Activated CD4-positive, CD25-positive, alpha-beta regulatory T cell (primary cell): ENCODE measurements at places on chromosomes 12 and 14.

DNA sequence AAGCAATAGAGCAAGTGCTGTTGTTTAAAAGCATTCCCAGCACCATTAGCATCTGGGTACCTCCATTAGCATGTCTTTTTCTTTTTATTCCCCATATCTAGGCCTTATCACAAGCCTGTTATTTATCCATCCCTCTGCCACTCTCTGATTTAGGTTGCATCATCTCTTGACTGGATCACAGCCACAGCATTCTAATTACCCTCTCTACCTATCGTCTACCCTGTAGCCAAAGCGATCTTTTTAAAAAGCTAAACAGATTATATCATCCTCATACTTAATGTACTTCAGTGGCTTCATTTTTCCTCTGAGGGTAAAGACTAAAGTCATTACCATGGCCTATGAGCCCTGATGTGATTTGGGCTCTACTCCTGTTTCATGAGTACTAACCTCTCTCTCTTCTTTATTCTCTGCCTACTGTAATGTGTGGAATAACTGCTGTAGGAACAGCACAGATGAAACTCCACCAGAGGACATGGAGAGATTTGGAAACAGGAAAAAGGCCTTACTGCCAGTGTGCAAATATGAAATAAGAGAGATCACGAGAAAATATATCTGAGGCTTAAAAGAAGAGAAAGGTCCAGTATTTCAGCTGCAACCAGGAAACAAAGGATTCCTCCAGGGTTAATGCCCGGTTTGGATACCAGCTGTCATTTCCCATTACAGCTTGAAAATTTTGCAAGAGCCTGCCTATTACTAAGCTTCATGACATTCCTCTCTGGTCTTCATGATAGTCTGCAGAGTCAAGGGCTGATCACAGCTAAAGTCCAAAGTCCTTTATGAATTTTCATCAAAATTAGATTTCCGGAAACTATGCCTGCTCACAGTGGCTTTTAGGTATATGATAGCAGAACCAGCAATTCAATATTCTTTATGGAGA, 422.5 kb upstream of the PDE3A start:
- DNase-seq = no peak

GRCh38 chr12:107411792-107412535, 273.6 kb upstream of the PWP1 start:
- no peak for DNase-seq

- DNase-seq = no peak
Measured at GRCh38 chr12:52087961-52088820, 8.7 kb downstream of the SMIM41 start.

GRCh38 chr14:87161502-87161901, 831.5 kb downstream of the GALC start:
- no peak for DNase-seq

DNA sequence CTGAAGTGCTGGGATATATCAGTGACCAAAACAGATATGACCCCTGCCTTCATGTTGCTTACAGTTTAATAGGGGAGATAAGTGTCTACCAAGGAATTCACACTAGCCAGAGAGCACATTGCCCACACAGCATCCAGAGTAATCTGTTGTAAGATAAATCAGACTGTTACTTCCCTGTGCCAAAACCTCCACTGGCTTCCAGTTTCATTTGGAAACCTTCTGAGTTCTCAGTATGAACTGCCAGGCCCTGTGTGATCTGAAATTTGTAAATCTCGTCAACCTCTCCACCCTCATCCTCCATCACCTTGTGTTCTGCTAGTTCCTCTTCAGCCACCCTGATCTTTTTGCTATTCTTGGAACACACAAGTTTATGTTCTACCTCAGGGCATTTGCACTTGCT, 154.7 kb downstream of the ETV6 start:
- DNase-seq = no peak

DNA sequence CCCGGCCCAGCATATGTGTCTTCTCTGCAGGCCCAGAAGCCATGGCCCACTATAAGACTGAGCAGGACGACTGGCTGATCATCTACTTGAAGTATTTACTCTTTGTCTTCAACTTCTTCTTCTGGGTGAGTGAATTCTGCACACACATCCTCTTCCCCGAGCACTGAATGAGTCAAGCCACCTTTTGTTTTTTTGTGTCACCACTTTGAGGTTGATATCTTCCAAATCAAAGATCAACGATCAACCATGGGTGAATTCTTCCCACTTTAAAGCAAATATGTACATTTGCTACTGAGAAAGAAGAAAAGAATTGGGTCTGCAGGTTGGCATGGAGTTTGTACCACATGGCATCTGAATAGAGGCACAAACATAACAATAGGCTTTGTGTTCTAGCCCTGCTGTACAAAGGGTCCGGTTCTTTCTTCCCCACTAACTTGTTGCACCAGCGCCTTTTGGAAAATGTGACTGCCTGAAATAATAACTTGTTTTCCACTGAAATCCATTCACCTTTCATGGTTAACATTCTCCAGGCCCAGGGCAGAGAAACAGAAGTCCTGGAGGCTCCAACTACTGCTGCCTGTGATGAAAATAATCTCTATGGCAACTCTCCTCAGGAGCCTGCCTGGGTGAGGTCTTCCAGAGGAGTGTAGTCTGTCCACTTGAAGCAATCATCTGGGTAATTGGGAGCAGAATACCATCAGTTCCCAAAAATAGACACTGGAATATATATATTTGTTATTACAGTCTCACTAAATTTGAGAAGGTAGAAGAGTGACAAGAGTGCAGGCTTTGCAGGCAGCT, 27.6 kb downstream of the TSPAN11 start:
- DNase-seq = no peak
